Left renal pelvis (tissue), 4 donors: ENCODE measurements at places on chromosomes 3 and 15. TPM values are rescaled to one million over a fixed set of nuclear protein-coding genes. Genes with fewer than 3 reads are reported as not detected.
A peak's percentile ranks its signal among the peaks of the same experiment; 100 is the strongest.

B3GNT5 gene
- polyA plus RNA-seq: 25.5 TPM

GOLGA8G gene
- 0.14 TPM for polyA plus RNA-seq

NIT2 gene
- 41.5 TPM for polyA plus RNA-seq

LEKR1 gene
- polyA plus RNA-seq: 2.5 TPM

MST1 gene
- polyA plus RNA-seq: 134 TPM

LRRC31 gene
- 0.32 TPM for polyA plus RNA-seq

FOXB1 gene
- polyA plus RNA-seq: not detected

PLSCR1 gene
- 99.5 TPM for polyA plus RNA-seq

GPR27 gene
- 9.9 TPM for polyA plus RNA-seq

ZNF80 gene
- polyA plus RNA-seq: 0.08 TPM

NR2F2 gene
- 379 TPM for polyA plus RNA-seq

DNA sequence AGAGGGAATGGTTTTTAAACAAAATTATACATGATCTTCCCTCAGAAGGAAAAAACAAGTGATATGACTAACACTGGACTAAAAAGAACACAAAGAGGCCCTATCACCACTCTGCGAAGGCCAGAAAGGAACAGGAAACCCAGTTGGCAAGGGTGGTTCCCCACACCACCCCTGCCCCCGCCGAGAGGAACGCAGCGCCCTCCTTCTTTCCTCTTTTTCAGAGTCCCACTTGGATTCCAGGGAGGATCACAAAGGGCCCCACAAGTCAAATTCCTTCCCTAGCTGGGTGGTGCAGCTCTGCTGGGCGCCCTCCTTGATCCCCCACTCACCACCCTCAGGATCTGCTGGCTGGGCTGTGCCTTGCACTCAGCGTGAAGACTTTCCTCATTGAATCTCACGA, 29.8 kb downstream of the PLA1A start:
- DNase-seq: no peak

GRCh38 chr15:73391128-73391872, 22.5 kb upstream of the HCN4 start:
- no peak for DNase-seq

DNA sequence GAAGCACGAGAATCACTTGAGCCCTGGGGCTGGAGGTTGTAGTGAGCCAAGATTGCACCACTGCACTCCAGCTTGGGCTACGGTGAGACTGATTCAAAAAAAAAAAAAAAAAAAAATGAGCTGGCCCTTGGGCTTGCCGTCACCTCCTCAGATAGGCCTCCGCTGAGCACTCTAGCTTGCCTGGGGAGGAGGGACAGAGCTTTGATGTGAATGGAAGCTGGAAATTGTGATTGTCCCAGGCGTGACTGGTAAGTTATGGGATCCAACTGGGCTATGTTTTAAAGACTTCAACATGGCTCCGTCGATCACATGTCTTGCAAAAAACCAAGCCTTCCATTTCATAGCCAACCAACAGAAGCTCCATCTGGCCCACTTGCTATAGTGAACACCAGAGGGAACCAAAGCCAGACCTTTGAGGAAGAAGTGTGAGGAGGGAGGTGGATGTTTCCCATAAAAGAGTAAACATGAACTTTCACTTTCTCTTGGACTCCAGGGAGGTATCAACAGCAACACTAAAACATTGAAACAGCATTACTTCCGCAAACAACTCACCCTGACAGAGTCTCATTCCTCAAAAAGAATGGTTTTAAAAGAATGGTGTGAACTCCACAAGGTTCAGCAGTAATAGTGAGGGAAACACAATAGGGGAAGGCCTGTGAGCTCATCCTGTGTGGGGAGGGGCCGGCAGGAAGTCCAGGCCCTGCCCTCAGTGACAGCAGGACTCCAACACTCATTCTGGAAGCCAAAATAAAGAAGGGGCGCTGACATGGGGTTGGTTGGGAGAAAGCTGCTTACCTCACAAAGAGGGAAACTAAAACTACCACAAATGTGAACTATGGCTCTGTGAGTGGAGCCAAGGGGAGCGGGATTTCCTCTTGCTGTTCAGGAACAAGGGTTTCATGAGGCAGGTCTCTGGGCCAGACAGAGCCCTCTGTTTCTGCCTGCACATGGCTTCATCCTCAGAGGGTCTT, 59.2 kb upstream of the IL12A start:
- peak; percentile 27 for DNase-seq

- no peak for DNase-seq
These were observed 43.7 kb downstream of the SRPRB start for GRCh38 chr3:133849346-133849745.

DNA sequence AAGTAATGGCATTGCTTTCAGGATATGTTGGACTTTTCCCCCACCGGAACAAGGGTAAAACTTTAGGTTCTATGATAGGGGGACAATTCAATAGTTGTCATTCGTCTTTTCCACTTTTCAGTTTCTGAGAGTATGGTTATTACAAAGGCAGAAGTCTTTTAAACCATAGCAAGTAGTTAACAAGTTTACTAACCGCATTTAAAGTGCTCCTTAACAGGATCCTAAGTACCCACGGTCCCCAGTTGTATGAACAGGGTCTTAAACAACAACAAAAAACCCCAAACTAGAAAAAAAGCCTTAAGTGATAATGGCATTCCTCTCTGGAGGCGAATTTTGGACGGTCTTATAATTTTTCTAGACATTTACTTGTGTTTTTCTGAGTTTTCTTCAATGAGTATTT, 831 bp downstream of the IFT57 start:
- DNase-seq: no peak

- DNase-seq: no peak
These were observed 13.7 kb downstream of the CLPX start for GRCh38 chr15:65171428-65171827.

DNA sequence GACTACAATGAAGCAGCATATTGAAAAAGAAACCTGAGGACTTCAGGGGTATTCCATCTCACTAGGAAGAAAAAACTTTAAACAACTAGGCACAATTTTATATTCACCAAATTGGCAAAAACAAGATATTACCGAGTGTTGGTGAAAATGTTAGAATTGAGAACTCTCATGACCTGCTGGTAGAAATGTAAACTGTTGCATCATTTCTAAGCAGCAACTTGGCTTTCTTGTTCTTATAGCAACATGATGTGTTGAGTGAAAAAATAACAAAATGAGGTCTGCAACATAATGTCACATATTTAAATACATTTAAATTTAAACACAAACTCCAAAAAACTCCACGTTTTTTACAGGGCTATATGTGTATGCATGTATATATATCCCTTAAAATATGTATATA, 59.0 kb upstream of the SPPL2A start:
- no peak for DNase-seq

DNA sequence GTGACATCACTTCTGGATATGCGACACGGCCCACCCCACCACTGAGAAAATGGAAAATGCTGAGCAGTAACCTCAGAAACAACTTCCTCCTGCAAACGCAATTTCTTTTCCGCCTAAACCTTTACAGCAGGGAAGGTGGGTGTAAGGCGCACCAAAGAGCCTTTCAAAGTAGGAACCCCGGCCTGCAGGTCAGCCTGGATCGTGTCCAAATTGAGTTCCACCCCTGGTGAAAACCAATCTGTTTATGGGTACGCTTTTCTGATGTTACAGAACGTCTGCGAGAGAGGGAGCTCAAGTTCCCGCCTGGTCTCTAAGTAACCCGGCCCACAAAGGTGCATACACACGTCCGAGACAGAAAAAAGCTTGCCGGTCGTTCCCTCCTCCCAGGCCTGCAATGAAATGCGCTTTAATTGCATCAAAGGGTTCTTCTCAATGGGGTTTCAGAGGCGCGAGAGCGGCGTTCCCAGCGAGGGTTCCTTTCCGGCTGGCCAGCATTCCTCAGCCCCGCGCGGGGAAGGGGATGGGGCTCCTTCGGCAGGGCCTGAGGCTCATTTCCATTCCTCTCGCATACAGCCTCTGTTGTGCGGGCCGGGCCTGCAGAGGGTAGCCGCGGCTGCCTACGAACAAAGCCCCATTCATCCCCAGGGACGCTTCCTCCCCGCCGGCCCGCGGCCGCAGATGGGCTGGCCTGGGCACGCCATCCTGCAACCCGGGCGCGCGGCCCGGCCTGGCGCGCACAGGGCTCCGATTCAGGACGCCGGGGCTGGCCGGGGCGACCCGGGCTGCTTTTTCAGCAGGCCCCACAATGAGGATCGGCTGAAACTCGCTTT, 138.1 kb downstream of the TMCO5A start:
- DNase-seq: peak; percentile 61

DNA sequence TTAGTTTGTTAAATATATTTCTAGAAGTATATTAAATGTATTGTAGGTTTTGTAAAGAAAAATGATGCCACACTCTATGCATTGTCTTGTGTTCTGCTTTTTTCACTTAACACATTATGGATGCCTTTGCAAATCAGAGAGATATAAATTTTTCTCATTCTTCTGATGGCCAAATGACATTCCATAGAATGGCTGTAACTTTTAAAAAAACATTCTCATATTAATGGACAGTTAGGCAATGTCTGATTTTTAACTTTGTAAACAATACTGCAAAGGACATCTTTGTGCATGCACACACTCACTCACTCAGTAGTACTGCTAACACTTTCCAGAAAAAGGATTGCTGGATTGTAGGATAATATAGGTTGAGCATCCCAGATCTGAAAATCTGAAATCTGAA, 195.9 kb downstream of the ITPR1 start:
- no peak for DNase-seq

GRCh38 chr3:18643281-18643680, 218.1 kb upstream of the SATB1 start:
- DNase-seq: peak; percentile 1
